ENCODE measurements at places on chromosomes 5 and 9.

GRCh38 chr5:165325221-165325620 lies 1819.8 kb downstream of the MAT2B start:
- no peak for DNase-seq

DNA sequence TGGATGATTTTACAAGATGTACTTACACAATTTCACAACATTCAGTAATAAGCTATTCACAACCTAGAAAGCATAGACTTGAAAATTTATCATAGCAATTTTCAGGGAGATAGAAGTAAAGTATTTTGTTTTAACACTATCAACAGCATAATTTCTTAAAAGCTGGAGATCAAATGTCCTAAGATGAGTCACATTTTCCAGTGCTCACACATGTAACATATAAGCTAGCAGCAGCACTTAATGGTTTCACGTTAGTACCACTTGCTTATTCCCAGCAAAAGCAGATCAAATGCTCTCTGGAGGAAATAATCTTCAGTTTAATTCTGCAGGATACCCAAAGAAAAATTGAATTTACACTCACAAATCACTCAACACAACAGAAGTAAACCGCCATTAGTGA lies 6.5 kb downstream of the OR13C8 start:
- no peak for DNase-seq

- no peak for DNase-seq
Observed at GRCh38 chr5:142779163-142779840, 9.1 kb downstream of the ARHGAP26 start.

- DNase-seq: no peak
Observed at GRCh38 chr5:41722359-41722950, 147.8 kb downstream of the OXCT1 start.

DNA sequence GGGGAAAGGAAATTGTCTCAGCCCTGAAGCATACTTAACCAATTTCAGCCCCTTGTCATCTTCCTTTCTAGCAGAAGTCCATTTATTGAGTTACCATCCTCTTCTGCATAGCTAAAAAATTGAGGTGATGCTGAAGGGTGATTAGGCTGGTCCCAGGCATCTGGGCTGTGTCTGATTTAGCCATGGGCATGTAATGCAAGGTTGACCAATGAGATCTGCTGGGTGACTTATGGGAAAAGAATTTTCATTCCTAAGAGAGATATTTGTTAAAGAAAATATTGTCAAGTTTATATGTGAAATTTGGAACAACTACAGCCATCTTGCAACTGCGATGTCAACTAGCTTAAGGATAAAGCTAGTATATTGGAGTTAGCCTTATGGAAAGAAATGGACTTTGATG lies 5.1 kb downstream of the ITGA2 start:
- DNase-seq: no peak

GRCh38 chr5:168055141-168055683 lies 236.2 kb upstream of the WWC1 start:
- no peak for DNase-seq

GRCh38 chr9:135879237-135879601 lies 28.1 kb downstream of the CAMSAP1 start:
- DNase-seq: no peak

- no peak for DNase-seq
Observed at GRCh38 chr9:121811751-121812150, 160.3 kb downstream of the DAB2IP start.

DNA sequence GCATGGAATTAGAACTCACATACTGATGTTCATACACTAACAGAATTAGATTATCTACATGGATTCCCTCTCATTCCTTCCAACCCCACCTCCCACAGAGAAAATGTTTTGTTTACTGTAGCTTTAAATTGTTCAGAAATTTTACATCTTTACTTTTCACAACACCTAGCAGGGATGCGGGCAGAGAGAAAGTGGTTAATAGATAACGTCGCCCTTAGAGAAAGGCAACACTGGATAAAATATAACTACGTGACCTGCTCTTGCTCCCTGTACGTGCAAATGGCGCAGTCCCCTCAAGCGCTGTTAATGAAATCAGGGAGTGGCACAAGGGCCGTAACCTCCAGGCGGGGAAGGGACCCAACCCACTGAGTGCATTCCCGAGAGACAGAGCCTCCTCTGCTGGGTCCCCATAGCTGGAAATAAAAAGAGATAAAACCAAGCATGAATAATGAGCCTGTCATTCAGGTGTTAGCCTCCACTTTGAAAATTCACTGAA lies 125.3 kb upstream of the DAPK1 start:
- DNase-seq: no peak

GRCh38 chr5:79408028-79408427 lies 105.9 kb downstream of the HOMER1 start:
- DNase-seq: no peak

- DNase-seq: peak; percentile 30
Observed at GRCh38 chr5:169980418-169981053, at the start of gene INSYN2B. TSS of gene INSYN2B (minus strand) at chr5:169980495. CDS start at chr5:169883898, 96,597 bp downstream.

GRCh38 chr5:53922508-53923498 lies 362.4 kb downstream of the NDUFS4 start:
- peak; percentile 20 for DNase-seq

DNA sequence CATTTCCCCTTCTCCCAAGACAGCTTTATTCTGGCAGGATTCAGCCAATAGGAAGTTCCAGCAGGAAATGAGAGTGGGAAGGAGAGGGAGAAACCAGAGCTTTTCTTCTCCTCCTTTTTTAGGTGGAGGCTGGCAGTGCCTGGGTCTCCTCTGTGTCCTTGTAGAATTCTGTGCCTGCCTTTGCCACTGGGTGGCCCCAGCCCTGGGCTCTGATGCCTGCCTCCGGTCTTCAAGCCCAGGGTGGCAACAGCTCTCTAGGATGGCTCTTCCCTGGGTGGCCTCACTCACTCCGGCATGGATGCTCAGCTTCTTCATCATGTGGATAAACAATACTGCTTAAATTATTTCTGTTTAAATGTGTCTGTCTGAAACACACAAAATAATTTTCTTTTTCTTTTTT lies 694.8 kb downstream of the SEMA5A start:
- no peak for DNase-seq

- DNase-seq: no peak
Observed at GRCh38 chr9:97993000-97993399, 9.9 kb downstream of the ANP32B start.

- no peak for DNase-seq
Observed at GRCh38 chr5:29950416-29951145, 1242.9 kb upstream of the CDH6 start.

- no peak for DNase-seq
Observed at GRCh38 chr9:76808636-76809035, 44.4 kb downstream of the PCA3 start.

GRCh38 chr9:28272127-28272526 lies 698.8 kb upstream of the C9orf72 start:
- DNase-seq: no peak

- DNase-seq: no peak
Observed at GRCh38 chr9:91883503-91883902, 66.5 kb downstream of the ROR2 start.

- no peak for DNase-seq
Observed at GRCh38 chr5:8729437-8729836, 816.4 kb downstream of the SEMA5A start.

- DNase-seq: no peak
Observed at GRCh38 chr5:172165465-172165864, 22.6 kb downstream of the STK10 start.

- no peak for DNase-seq
Observed at GRCh38 chr9:71719562-71719961, 48.8 kb downstream of the CEMIP2 start.

GRCh38 chr5:172740428-172741205 lies 30.4 kb downstream of the DUSP1 start:
- no peak for DNase-seq

DNA sequence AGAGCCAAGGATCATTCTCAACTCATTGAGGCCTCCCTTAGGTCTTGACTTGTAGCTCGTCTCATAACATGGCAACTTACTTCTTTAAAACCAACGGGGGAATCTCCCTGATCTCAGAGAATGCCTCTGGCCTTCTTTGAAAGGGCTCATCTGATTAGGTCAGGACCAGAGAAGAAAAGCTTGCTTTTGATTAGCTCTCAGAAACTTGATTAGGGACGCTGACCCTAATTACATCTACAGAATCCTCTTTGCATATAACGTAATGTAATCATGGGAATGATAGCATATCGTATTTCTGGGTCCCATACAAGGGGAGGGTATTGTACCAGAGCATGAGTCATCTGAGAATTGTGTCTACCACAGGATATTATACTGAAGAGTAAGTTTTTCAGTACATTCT lies 125.1 kb upstream of the SH3GL2 start:
- no peak for DNase-seq

GRCh38 chr5:109410389-109411148 lies 795 bp upstream of the PJA2 start:
- DNase-seq: peak; percentile 19

DNA sequence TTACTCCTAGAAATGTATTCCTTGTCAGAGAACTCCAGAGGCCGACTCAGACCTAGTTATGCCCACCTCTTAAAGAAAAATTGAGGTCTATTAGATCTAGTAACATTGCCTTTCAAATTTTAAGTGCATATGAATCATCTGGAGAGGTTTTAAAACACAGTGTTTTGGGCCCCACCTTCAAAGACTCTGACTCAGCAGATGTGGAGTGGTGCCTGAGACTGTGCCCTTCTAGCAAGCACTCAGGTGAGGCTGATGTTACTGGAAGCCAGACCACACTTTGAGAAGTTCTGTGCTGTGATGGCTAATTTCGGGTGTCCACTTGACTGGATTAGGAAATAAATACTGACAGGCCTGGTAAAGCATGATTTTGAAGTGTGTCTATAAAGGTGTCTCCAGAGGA lies 10.6 kb downstream of the FOXB2 start:
- no peak for DNase-seq

- DNase-seq: peak; percentile 59
Observed at GRCh38 chr5:132420706-132421272, 51.3 kb downstream of the SLC22A5 start.

DNA sequence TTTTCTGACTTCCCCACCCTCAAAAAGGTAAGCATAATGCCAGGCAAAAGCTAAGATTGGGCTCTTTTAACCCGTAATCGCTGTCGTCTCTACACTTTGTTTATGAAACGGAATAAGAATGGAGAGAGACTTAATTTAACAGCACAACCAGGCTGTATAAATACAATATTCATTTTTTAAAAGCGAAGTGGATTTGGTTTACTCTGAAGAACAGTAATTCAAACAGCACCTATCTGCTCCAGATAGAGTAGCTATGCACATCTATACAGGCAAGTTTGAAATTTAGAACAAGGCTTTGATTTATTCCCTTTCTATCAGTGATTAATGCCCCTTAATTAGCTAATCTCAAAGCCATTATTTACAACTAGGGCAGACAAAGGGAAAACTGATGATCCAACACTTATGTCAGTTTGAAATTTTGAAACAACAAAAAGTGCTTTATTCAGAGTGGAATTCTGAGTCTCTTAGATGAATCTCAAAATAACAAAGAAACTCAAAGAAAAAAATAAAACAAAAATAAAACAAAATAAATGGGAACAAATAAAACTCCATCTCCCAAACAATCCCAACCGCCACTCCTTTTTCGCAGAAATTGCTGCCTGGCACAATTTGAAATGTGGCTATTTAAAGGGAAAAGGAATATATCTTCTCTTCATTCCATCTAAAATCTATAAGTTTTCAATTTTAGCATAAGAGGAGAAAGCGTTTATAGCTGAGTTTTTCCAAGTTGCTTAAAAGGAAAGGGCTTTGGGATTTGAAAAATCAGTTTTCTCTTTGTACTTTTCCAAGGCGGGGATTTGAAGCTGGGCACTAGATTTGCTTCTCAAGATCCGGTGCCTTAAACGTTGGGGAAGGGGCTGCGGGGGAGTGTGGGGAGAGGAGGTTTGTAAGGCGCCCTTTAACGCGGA lies 298.6 kb downstream of the PARP8 start:
- no peak for DNase-seq

All from GM13976 (cell line).